ENCODE measurements at places on chromosomes 7 and 10. TPM values are rescaled to one million over a fixed set of nuclear protein-coding genes. Genes with fewer than 3 reads are reported as not detected.

GRCh38 chr7:72335561-72336381 is 76.4 kb downstream of the CALN1 start:
- H3K4me3 ChIP-seq = no peak overlapping the region
- H3K27ac ChIP-seq = no peak overlapping the region
- no peaks in the 10 kb centered on the region for H3K4me1 ChIP-seq
- no peaks in the 10 kb centered on the region for H3K27me3 ChIP-seq

Gene RSBN1L
- total RNA-seq = 27.7 TPM

GRCh38 chr10:104256335-104256961 is 1.8 kb downstream of the GSTO1 start:
- peaks cover 10% of the 10 kb centered on the region for H3K36me3 ChIP-seq
- no peaks in the 10 kb centered on the region for H3K27me3 ChIP-seq
- H3K4me1 ChIP-seq = peaks cover 52% of the 10 kb centered on the region
- peak overlapping the region; percentile 89 for H3K4me3 ChIP-seq
- peak overlapping the region; percentile 94 for H3K27ac ChIP-seq

Gene LIPK
- not detected for total RNA-seq

Gene MOGAT3
- total RNA-seq = not detected

Gene NKX2-3
- total RNA-seq = not detected

GRCh38 chr7:75537731-75538130 is 45.6 kb downstream of the SPDYE5 start:
- H3K4me1 ChIP-seq = no peaks in the 10 kb centered on the region
- no peaks in the 10 kb centered on the region for H3K27me3 ChIP-seq
- H3K27ac ChIP-seq = no peak overlapping the region
- H3K36me3 ChIP-seq = peaks cover 52% of the 10 kb centered on the region
- DNase-seq = no peak
- H3K4me3 ChIP-seq = no peak overlapping the region

Gene IQUB
- 0.21 TPM for total RNA-seq
